Stromal cell of bone marrow (primary cell): ENCODE measurements at places on chromosomes 7 and 10.

DNA sequence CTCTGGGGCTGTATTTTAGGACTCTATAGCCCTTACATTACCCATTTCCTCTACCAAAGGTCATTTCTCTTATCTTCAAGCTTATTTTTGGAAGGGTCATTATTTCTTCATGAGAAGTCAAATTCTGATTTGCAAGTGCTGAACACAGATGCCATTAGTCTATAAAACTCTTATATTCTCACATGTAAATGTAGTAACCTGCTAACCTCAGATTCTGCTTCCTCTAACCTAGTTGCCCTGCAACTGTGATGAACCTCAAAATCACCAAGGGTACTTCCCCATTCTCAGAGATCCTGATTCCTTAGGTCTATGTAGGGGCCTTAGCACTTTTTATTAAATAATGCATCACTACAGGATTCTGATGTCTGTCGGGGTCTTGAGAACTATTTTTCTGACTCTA lies 6.3 kb downstream of the FAS start:
- DNase-seq: no peak

GRCh38 chr10:110445871-110446270 lies 51.8 kb upstream of the DUSP5 start:
- DNase-seq: no peak

- DNase-seq: no peak
Measured at GRCh38 chr10:7475046-7475911, 64.4 kb upstream of the SFMBT2 start.

GRCh38 chr7:128057909-128058308 lies 26.7 kb upstream of the LRRC4 start:
- no peak for DNase-seq

DNA sequence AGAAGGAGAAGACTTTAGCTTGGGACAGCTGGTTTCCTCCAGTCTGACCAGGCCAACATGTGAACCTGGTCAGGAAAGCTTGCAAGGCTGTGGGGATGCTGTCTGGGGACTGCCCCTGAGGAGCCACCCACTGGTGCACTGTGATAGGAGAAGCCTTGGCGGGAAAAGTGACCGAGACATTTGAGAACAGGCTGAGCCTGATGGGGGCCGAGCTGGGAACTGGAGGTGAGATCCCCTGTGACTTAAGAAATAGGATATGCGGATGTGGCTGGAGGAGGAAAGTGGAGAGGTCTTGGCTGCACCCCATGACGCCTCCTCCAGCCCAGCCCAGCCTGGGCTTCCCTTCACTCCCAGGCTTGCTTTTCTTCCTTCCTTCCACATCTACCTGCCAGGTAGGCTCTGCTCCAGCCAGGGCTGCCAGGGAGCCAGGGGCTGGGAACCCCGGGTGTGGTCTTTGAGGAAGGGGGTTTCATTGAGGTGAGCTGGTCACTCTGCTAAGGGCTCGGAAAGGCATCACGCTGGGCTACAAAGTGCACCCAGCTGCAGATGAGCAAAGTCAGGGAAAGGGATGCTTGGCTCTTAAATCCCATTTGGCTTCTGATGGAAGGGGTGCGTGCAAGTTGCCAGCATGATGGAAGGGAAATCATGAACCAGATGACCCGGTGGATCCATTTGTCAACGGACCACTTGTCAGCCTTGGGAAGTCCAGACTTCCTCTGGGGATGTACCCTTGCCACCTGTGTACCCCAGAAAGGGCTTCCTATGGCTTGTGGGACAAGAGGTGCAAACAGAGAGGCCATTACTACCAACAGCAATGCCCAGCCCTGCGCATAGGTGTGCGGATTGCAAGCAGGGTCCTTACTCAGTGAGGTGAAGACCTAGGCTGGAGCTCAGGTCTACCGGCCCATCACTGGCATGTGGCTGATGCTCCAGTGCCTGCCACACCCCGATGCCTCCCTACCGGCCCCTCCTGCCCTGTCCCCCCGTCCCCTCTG lies 66.3 kb downstream of the C10orf143 start:
- DNase-seq: no peak

DNA sequence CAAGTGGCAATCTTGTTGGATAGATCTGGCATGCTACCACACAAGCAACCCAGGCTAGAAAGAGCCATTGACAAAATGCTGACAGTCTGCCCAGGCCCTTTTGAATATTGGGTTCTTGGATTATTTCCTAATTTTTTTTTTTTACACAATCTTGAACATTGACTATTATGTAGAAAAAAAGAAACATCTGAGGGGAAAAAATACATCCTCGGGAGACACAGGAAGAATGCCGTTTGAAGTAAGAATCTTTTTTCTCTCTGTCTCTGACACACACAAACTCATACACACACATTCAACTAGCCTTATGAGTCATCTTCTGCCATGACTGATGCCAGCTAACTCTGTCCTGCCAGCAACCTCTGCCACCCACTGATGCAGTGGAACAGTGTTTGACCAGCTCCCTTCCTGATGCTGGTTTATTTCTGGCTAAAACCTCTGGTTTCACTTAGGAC lies 47.2 kb downstream of the SORBS1 start:
- peak; percentile 36 for DNase-seq

- no peak for DNase-seq
Measured at GRCh38 chr7:76383089-76383944, 24.5 kb upstream of the YWHAG start.

GRCh38 chr7:78686189-78686588 lies 767.3 kb downstream of the MAGI2 start:
- no peak for DNase-seq

GRCh38 chr7:87448388-87448787 lies 27.1 kb downstream of the ABCB4 start:
- DNase-seq: no peak

DNA sequence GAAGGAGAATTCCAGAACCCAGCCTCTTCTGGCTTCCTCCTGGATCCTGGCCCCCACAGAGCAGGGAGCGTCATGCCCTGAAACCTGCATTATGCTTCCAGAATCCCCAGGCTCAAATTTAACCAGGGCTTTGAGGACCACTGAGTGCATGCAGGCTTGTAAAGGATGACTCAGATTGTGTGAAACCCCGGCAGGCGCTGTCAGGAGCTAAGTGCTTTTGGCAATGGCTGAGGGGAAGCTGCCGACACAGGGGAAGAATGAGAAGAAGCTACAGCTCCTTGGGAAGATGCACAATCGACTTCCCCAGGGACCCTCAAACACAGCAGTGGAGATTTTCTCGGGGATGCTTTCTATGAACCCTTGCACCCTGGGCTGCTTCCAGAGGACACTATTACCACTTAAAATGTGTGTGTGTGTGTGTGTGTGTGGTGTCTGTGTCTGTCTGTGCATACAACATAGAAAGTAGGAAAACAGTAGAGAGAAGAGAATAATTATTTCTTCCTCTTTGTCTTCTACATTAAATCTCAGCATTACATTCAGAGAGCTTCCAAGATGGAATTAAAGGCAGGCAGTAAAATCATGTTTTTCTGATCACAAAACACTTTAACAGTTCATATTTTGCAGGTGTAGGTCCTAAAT lies 183.5 kb upstream of the INHBA start:
- peak; percentile 84 for DNase-seq

DNA sequence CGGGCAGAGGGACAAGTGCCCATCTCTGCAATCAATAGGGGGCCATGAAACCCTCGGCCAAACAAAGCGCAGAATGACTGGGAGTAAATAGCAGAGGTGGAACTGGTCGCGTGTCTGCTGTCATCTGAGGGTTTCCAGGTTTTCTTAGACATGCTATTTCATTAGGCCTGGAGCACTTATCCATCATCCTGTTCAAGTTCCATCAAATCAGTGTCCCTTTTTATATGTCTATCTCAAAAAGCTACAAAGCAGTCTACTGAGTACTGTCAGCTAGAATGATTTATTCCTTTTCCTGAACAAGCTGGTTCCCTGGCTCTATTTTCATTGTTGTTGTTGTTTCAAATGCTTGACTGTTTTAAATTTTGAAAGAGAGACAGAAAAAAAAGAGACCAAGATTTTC lies 590.5 kb downstream of the PARD3 start:
- no peak for DNase-seq

- DNase-seq: no peak
Measured at GRCh38 chr7:22579961-22580360, 80.0 kb upstream of the STEAP1B start.

DNA sequence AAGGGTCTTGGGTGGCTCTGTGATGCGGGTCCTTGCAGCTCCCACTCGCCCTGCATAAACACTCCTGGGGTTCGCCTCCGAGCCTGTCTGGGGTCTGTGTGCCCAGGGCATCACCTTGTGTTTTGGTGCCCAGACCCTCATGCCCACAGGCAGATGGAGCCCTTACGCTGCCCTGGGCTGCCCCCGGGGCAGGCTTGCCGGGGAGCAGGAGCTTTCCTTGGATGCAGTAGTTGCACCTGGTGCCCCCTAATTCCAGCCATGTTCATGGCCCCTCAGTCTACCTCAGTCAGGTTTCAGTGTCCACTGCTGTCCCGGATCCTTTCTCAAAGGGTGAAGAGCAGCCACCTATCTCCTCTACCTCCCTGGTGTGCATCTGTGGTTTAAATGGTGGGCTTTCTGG lies 396.0 kb downstream of the PTPRN2 start:
- no peak for DNase-seq

GRCh38 chr10:124734311-124735166 lies 9.6 kb downstream of the FAM53B start:
- no peak for DNase-seq

- no peak for DNase-seq
Measured at GRCh38 chr7:72710983-72711382, 117.0 kb downstream of the TYW1B start.

- DNase-seq: no peak
Measured at GRCh38 chr7:54802841-54803240, 43.8 kb upstream of the SEC61G start.

- no peak for DNase-seq
Measured at GRCh38 chr10:19652750-19653149, 163.5 kb upstream of the PLXDC2 start.

DNA sequence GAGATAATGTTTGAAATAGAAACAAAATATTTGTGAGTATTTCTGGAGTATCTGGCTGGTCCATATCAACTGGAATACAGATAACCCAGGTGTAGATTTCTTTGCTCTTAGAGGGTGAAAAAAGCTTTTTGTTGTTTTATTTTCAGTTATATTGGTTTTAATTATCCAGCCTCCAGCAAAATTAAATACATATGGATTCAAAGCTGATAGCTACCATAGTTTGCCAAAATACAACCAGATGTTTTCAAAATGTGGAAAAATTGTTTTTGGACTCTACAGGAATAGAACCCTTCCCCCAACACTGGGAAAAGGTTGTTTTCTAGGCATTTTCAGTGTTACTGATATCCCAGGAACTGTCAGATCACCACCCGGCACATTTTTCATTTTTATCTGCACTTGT lies 30.1 kb downstream of the LRRC17 start:
- no peak for DNase-seq

DNA sequence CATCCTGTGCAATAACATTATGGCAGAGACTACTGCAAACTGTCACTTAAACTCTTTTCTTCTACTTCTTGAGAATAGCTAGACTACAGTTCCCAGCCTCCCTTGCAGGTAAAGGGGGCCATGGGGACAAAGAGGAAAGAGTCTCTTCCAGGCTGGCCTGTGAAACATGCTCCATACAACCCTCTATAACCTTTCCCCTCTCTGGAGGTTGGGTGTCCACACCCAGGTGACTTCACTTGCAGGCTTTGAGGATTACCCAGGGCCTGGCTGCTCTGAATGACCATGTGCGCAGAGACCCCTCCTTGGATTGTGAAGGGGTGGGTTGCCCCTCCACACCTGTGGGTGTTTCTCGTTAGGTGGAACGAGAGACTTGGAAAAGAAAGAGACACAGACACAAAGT lies 84.1 kb downstream of the SEC61G start:
- no peak for DNase-seq

DNA sequence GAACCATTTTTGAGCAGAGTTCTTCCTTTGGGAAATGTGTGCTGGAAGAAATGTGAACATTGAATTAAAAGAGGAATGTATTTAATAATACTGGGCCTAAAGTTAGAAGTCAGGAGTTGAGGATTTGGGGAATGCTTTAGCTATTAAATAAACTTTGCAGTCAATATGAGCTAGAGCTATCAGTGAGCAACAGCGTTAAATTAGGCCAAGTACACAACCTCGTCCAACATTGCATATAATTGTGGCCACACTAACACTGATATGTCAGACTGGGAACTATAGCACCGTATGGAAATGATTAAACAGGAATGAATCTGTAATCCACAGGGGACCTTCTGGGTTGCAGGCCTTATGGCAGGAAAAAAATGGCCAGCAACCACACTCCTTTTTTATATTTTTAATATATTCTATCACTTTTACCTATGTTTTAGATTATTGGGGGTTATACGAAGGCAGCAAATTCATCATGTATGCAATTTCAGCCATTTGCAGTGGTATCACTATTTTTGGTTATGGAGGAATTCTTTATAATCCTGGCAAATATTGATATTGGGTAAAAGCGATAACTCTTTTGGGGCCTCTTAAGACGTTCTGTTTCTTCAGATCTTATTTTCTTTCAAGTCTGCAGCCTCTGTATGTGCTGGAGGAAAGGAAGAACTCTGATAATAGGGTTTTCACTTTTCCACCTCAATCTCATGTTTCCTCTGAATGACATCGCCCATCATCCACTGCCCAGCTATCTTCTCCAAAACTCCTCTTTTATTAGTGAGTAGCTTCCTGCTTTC lies 236.3 kb upstream of the PLXDC2 start:
- DNase-seq: no peak
